ENCODE measurements at places on chromosomes 1 and 21.

- no peak for DNase-seq
Measured at GRCh38 chr1:145843031-145843430, 2.4 kb upstream of the NUDT17 start.

DNA sequence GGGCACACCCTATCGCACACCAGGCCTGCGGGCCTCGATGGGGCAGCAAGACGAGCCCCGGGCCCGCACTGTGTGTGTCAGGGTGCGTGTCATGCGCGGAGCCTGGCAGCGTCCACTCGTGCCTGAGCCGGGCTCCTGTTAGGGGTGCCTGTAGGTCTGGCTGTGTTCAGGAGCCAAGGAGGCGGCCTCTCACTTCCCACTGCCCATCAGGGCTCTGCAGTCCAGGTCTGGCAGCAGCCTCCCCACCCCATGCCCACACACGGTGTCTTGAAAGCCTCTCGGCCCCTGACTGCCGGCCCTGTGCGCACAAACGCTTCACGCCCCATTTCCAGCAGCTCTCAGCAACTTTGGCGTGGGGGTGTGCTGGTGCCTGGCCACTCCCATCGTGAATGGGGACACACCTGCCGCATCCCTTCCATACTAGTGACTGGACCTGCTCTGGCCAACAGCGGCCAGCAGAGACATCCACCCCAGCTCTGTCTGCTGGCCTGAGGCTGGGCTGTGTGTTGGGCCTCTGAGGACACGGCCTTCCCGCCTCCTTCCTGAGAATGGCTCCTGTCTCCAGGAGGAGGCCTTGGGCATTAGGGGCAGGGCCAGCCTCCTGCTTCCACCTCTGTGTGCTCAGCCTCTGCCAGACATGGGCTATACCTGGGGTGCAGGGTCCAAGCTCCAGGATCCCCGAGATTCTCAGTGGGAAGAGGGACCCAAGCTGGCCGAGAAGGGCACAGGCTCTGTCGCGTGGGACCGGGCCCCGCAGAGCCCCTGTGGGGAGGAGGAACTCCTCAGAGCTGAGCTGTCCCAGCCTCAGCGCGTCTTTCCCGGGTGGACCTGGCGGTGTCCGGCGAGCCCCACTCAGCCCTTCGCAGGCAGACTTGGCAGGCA lies 41.8 kb upstream of the ACTRT2 start:
- no peak for DNase-seq

GRCh38 chr21:41583274-41583790 lies 75.4 kb upstream of the TMPRSS2 start:
- DNase-seq, result no peak

DNA sequence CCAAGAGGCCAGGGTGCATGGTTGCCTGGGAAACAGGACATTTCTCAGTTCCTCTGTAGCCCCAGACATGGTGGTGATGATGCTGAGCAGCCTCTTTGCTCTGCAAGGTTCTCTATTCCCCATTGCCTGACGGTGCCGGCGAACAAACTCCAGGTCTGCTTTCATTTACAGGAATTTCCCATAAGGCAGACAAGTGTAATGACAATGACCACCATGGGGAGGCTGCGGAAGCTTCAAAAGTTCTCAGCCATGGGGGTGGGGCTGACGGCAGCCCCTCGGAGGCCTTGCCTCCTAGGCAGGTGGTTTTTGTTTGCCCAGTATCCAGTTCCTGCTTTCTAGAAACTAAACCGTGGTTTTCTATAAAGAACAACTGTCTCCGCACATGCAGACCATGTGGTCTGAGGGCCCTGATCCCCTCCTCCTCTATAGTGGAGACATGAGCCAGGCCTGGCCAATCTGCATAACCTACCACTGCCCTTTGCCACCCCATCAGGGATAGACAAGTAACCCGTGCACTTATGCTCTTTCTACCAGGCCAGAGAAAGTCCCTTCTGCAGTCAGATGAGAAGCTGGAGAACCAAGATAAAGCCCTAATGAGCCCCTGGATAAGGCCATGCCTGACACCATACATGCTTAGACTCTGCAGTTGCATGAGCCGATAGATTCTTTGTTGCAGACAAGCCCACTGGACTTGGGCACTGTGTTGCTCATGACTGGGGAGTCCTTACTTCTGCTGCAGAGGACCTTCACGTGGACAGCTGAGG lies 54.1 kb downstream of the LDLRAD2 start:
- DNase-seq, result no peak

DNA sequence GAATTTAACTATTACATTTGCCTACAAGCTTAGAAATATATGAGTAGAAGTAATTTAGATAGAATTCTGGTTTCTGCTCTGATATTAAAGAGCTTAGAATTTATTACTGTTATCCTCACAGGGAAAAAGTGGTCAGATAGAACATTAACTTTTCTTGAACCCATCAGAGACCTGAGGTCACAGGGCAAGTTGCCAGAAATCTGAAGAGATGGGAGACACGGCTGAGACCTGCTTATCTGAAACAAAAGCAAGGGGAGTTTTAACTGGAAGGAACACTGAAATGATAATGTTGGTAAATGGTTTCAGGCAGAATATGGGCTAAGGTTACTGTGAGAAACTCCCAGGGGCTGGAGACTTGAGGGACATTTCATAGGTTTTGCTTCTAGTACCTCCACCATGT lies 28.0 kb upstream of the USP25 start:
- DNase-seq, result no peak
